ENCODE measurements at places on chromosomes 5 and 9. TPM values are rescaled to one million over a fixed set of nuclear protein-coding genes. Genes with fewer than 3 reads are reported as not detected.

SMIM33 gene
- total RNA-seq, result not detected

BHMT gene
- 9.3 TPM for total RNA-seq

SVEP1 gene
- total RNA-seq, result 7.5 TPM

PCDHA2 gene
- total RNA-seq, result 3.3 TPM

FOXD4L4 gene
- total RNA-seq, result 0.20 TPM

TAF11L10 gene
- total RNA-seq, result not detected

ERCC6L2 gene
- total RNA-seq, result 137 TPM

TEX48 gene
- total RNA-seq, result not detected

CD274 gene
- 1.4 TPM for total RNA-seq

PTGES gene
- 2.5 TPM for total RNA-seq

BARX1 gene
- not detected for total RNA-seq

SNCAIP gene
- 69.2 TPM for total RNA-seq

SLCO6A1 gene
- total RNA-seq, result not detected

All from spinal cord (tissue), 10 donors.